ENCODE measurements at places on chromosomes 6 and 20.

GRCh38 chr6:169452117-169452868 lies 198.6 kb upstream of the THBS2 start:
- no peak for DNase-seq

DNA sequence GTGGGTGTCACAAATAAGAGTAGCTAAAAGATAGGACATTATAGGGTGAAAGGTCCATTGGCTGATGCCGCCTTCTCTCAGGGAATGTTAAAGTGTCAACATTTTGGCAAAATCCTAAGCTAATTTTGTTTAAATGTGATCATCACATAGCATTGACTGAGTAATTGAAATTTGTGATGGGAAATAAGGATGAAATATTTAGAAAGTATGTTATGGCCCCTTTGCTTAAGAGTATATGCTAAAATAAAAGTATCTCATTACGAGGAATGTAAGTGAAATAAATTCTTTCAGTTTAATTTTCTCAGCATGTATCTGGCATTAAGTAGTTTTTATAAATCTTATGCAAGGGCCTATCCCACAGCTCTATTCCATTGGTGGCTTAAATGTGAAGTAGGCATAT lies 229.2 kb downstream of the PRL start:
- no peak for DNase-seq

- no peak for DNase-seq
These were observed 73.0 kb downstream of the SASH1 start for GRCh38 chr6:148415511-148416260.

GRCh38 chr6:111534231-111534751 lies 51.3 kb upstream of the REV3L start:
- DNase-seq = no peak

DNA sequence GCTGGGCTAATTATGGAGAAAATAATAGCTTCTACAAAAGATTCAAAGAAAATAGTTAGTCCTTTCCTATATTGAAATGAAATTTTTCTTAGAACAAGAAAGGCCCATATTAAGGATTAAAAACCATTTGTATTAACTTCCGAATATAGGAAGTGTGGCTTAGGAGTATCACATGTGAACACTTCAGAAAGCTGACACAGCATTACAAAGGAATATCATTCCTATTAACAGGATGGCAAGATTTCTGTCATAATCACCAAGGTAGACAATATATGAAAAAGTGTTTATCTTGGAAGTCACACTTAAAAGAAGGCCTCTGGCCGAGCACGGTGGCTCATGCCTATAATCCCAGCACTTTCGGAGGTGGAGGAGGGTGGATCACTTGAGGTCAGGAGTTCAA lies 5.4 kb upstream of the LATS1 start:
- no peak for DNase-seq
